ENCODE measurements at places on chromosomes 11 and 22.

DNA sequence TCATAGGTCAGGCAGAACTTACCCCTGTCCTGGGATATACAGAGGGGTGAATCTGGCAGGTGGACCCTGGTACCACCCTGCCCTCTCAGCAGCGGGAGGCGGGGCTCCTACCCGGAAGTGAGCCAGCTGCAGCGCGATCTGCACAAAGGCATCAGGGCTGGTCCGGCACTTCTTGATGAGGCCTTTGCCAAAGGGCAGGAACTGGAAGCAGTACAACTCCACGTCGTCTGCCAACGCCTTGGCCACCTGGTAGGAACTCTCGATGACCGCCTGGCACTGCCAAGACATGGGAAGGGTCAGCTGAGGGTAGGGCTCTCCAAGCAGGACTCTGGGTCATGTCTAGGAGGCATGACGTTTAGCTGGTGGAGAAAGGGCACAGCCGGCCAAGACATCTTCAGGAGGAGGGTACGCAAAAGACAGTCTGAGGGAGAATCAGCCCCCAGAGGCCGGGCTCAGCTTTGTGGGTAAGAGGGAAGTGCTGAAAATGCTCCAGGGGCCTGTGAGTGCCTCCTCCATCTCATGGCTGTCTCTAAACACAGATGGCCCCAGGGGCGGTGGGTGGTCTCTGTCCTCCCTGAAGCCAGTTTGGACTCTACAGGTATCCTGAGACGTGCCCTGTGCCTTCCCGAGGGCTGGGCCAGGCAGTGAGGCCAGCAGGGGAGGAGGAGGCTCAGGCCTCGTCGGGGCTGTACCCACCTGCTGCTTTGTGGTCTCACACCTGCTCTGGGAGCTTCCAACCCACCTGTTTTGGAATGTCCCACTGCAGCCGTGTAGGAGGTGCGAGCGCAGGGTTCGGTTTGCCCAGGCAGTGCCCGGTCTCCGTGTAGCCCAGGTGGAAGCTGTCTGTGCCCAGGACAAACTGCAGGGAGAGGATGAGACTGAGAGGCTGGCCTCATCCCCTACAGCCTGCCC, 6.7 kb downstream of the CPT1B start:
- DNase-seq, result no peak

DNA sequence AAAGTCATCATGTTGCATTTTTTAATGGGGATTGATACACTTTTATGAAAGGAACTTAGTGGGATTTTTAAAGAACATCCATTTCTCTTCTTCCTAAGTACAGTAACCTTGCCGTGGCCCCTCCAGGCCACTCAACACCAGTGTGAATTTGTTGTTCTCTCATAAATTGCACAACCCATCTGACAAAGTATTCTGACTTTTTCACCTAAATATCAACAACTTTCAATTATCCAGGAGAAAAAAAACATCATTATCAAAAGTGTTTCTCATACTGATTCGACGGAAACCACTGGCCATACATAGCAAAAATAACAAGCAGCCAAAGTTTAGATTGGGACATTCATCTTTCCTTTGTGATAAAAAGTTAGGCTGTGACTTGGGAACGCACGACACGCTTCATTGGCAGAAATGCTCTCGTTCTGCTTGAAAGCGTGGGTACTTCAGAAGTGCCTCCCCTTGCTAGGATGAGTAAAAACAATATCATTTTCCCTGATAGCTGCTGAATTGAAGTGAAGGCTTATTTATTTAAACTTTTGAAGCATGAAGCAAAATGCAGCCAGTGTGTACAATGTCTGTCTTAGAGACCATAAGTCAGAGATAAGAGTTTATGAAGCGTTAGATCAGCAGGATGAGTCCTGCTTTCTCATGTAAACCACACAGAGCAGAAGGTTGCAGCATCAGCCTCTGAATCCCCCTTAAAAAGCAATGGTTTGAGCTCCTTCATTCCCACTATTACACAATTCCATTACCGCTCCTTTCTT, 20.6 kb upstream of the EIF3M start:
- no peak for DNase-seq

DNA sequence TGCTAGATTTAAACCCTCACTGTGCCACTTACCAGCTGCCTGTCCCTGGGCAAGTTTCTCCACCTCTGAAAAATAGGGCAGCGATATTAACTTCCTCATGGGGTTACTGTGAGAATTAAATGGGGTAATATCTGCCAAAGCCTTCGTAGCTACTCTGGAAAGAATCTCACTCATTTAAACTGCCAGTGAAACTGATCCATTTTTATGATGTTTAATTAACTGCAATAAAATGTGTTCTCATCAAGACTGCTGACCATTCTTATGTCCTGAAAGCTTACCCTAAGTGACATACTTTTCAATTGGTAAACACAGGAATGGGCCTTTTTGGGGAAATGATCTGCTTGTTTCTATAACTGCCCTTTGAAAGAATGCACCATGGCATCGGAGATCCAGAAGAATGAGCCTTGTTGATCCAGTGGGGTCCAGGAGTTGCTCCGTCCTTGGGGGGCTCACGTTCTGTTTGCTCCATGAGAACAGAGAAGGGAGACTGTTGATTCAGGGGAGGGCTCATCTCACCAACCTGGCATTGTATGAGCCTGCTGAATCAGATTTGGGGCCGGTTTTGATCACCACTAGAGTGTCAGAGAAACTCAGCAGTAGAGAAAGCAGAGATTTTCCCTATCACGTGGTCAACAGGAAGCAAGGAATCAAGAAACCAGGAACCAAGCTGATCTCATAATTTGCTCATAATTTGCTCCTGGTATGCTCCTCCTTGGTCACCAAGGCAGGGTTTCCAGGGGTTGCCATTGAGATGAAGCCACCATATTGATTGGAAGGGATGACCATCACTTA, 7.0 kb upstream of the CCDC86 start:
- DNase-seq, result no peak

DNA sequence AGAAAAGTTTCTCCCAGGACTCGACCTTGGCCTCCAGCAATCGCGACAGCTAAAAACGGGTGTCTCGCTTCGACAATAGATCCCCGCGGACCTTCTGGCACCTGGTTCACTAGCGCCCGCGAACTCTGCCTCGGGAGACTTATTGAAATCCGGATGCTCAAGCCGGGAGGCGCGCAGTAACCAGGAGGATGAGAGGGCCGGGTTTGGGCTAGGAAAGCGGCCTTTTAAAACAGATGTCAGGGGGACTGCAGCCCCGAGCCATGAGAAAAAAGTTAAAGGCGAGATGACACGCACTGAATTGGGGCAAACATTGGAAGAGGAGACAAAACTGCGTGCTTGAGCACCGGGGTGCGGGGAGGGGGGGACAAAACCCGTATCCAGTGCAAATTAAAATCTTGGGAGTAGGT, 637 bp upstream of the ZBTB16 start:
- no peak for DNase-seq

GRCh38 chr22:19836512-19836911, 18.2 kb downstream of the GNB1L start:
- DNase-seq, result no peak

GRCh38 chr11:32374261-32374711, 61.1 kb downstream of the WT1 start:
- DNase-seq, result no peak
